ENCODE measurements at places on chromosomes 7 and 10.
A peak's percentile ranks its signal among the peaks of the same experiment; 100 is the strongest.

DNA sequence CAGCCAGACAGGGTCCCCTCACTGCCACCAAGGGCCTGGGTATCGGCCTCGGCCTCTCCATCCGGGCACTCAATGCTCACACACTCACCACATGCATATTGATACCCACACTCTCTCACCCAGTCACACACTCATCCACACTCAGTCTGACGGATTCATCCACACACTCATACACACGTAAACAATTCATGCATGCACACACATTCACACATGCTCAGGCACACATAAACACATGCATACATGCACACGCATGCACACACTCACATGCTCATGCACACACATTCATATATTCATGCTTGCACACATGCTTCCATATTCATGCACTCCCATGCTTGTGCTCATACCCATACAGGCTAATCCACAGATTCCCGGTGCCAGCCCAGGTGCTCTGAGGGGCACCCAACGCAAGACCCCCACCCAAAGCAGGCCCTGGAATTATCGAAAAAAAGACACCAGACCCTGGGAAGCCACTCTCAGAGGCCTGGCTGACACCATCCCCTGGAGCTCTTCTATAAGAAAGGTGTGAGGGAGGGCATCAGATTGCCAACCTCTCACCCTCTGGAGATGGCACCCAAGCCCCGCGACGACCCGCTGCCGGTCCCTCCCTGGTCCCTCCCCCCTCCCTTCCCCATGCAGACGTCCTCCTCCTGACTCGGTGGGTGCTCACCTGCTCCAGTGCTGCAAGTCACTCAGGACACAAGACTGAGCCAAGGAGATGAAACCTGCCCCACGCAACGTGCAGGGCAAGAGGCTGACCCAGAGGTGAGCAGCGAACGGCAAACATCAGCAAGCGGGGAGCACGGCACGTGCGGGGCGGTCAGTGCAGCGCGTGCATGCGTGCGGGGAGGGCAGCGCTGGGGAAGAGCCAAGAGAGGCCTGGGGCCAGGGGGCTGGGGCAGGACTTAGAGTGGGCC lies 15.2 kb downstream of the STK32C start:
- no peak for DNase-seq

DNA sequence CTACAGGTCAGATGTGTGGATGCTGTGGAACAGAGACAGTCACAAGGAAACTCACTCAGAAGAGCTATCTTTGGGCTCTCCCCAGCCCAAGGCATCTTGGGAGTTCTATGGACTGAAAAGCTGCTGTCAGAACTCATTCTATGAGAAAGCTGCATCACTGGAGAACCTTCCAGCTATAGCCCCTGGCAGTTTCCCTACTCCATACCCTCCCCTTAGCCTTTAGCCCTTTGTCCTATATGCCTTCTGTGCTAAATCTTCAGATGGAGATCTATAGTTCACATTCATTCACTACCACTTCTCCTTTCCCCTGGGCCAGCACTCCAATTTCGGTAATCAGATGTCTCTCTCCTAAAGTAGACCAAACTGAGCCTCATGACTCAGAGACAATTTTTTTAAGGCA lies 6.9 kb downstream of the WNT8B start:
- DNase-seq: no peak

DNA sequence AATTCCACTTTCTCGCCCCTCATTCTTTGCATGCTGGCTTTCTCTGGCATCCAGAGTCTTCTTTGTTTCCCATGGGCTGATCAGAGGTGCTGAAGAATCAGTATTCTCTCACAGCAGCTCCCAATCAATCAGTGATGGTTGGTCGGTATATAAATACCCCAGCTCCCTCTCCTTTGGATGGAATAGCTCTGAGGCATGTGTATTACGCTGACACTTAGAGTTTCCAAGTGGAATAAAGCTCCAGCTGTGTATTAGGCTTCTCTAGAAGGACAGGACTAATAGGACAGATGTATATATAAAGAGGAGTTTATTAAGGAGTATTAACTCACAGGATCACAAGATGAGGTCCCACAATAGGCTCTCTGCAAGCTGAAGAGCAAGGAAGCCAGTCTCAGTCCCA lies 218.3 kb upstream of the GRB10 start:
- no peak for DNase-seq

DNA sequence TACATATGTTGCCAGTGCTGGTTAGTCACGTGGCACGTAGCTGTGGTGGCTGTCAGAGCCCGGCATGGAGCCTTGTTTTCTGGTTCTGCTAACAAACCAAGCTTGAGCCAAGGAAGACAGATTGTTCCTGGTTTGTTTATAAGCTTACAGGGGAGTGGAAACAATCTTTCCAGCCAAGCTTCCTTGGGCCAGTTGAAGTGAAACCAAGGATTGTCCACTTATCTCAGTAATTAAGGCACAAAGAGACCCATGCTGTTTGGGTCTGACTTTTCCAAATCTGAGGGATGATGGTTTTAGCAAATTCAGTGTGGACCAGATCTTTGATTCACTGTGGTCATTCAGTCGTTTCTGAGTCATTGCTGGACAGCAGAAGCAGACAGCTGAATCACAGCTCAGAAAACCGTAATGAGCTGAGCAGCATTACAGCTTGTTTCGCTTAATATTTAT lies 297.3 kb upstream of the COBL start:
- no peak for DNase-seq

DNA sequence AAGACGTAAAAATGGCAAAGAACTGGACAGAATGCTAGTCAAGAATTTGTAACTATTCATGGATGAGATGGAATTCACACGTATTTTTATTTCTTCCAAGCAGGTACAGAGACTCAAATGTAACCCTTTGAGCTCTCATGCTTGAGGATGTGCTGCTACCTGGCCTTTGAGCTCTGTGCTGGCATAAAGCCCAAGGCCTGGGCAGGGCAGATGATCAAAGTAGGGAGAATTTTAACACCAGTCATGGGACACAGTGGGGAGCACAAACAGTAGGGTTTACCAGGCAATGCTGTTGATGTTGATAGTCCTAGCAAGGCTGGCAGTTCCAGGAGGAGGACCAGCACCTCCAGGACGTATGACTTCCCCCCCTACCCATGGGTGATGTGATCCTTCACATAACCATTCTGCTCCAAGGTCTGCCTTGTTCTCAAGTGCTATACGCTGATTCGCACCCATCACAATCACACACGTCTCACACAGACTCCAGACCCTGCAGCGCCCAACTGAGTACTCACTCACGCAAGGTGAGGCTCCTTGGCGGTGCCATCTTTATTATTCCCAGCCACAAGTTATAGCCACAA lies 48.6 kb upstream of the DLG5 start:
- no peak for DNase-seq

GRCh38 chr7:27141923-27142579 lies 1.4 kb downstream of the HOXA5 start:
- DNase-seq: peak; percentile 20

DNA sequence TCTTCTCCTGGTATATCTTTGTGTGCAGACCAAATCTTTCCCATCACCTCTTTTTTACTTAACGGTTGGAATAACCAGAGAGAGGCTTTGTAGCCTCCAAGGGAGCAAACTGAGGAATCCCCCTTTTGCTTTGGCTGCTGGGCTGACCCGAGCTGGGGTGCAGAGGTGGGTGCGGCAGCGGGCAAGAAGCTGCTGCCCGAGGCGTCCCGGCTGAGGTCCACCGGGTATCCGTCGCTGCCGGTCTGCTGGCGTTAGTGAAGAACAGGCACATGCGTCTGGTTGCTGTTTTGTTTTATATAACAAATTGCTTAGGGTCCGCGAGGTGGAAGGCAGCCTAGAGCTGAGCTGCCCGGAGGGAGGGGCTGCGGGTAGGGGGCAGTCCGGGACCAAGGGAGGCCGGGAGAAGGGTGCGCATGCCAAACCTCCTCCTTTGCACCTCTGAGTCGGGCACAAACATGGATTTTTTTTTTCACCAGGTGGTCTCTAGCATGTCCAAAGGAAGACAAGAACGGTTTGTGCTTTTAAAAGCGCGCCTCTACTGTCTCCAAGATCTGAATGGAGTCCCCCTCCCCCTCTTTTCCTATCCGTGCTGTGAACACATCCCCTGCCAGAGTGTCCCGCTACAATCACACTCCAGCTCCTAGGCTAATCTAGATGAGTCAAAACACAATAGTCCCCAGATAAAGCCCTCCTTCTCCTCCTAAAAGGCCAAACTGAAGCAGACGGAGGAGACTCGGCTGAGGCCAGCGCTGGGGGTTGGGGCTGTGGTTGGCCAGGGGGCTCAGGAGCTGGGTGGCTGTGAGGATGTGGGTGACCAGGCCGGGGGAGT lies 6.8 kb upstream of the GATA3 start:
- DNase-seq: no peak

DNA sequence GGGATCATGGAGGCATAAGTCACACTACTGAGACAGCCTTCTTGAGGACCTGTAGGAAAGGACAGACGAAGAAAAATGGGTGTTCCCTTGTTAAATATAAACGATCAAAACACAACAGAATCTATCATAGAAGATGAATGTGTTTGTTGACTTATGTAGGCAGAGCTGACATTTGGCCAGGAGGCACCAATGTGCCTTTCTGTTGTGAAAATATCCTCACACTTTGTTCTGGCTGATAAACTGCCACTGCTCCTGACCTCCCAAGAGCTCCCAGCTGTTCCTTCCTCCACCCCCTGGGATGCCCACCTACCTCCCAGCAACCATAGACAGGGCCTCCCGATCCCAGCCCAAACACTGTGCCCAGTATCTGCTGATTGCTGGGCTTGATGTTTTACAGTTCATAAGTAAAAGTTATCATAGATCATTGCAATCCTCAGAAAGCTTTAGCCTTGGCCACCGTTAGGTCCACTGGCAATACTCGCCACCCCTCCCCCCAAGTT lies 116.6 kb downstream of the CTTNBP2 start:
- no peak for DNase-seq
